ENCODE measurements at places on chromosomes 7 and 10.

DNA sequence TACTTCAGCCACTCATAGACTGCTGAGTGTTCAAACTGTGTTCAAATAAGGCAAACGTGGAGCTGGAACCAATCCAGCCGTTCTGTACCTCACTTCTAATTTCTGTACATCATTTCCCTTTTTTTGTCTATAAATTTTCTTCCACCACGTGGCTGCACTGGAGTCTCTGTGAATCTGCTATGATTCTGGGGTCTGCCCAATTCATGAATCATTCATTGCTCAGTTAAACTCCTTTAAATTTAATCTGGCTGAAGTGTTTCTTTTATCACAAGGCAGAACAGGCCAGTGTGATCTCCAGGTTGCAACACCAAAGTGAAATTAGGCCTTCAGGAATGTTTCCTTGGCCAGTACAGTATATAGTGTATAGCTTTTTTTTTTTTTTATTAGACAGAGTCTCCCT lies 53.5 kb downstream of the DNAJC12 start:
- no peak for DNase-seq

DNA sequence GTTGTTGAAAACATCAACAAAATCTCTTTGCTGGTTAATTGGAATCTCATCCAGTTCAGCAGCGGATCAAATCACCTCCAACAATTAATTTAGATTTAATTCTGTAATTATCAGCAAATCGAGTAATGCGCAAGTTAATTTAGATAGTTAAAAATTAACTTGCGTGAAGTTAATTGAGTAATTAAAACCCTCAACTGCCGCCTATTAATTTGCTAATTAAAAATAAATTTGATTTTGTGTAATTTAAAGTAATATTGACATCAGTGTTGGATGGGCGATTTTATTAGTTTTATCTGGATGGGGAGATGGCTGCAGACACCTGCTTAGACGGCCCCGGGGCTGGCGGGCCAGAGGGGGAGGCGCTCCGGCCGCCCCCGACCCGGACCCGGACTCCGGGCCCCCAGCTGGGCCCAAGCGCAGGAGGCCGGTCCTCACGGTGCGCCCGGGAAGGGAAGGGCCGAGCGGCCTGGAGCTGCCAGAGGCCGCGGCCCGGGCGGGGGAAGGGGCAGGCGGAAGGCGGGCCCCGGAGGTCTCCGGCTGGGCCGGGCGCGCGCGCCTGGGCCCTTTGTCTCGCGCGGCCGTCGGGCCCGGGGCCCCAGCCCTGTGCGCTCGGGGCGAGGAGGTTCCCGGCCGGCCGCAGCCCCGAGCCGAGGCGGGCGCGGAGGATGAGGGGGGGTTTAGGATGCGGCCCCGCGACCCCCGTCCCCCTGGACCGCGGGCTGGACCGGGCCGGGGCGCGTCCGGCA lies 3.3 kb upstream of the UNCX start:
- DNase-seq: no peak

DNA sequence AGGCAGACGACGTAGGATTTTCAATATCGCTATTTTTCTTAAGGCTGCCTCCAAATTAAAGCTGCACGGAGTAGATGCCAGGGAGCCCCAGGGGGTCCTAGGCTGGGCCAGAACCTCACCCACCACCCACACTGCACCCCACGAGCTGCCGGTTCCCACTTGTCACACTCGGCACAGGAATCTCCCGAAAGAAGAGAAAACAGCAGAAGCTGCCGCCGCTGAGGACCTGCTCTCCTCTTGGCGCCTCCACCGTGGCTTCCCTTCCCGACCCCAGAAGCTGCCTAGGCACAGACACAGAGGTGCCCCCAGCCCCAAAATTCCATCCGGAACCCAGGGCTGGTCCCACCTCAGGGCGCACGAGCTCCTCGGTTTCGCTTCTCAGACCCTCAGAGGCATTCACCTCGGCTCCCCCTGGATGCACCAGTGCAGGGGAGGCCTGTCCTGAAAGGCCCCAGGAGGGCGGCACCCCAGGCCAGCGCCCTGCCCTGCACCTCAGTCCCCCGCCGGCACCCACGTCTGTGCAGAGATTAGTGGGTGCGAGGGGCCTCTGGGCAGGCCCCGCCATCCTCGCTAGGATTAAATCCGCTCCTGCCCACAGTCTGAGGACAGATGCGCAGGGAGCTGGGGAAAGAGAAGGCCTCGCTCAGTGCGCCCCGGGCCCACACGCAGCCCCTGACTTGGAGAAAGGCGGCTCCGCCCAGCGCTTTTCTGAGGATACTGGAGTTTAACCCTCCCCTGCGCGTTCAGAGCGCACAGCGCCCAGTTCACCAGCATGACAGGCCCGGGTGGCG lies 99.2 kb downstream of the PTPRN2 start:
- no peak for DNase-seq

GRCh38 chr10:64365663-64366062 lies 844.5 kb downstream of the REEP3 start:
- DNase-seq: no peak

GRCh38 chr10:6915307-6915706 lies 335.2 kb upstream of the PRKCQ start:
- no peak for DNase-seq

DNA sequence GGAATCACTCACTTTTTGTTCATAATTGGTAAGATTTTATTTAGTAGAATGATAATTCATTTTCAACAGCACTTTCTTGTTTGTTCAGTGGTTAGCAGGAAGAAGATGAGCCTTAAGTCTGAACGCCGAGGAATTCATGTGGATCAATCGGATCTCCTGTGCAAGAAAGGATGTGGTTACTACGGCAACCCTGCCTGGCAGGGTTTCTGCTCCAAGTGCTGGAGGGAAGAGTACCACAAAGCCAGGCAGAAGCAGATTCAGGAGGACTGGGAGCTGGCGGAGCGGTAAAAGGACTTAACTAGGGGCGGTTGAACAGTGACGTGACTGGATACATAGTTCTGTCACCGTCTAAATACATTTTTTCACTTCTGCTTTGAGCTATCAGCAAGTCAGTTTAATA lies 31.3 kb downstream of the RABGEF1 start:
- no peak for DNase-seq

DNA sequence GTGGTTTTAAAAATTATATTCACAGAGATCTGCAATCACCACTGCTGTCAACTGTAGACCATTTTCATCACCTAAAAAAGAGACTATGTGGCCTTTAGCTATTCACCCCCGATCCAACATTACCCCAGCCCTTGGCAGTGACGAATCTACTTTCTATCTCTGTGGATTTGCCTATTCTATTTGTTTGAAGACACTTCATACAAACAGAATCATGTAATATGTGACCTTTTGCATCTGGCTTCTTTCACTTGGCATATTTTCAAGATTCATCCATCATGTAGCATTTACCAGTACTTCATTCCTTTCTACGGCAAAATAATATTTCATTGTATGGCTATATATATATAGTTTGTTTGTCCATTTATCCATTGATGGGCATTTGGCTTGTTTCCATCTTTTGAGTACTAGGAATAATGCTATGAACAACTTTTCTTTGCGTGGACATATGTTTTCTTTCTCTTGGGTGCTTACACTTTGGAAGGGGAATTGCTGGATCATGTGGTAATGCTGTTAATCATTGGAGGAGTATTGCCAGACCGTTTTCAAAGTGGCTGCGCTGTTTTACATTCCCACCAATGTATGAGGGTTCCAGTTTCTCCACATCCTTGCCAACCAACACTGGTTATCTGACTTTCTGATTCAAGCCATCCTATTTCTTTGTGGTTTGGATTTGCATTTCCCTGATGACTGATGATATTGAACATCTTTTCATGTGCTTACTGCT lies 22.3 kb downstream of the ADAMTS14 start:
- DNase-seq: no peak

DNA sequence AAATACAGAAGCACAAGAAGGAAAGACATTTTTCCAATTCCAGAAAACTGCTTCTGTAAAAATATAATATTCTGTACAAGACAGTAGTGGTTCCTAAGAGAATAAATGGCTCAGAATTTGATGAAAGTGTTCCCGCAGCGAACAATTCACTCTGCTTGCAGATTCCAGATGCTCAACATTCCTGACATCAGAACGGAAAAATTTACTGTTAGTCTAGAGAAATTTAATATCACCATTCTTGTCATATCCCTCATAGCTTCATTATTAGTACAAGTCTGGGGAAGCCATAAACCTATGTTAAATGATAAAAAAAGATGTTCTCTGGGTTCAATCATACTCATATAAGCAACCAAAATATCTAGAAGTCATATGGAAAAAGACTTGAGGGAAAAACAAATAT lies 83.6 kb downstream of the MPP7 start:
- DNase-seq: no peak

- DNase-seq: no peak
Measured at GRCh38 chr7:3446786-3447185, 145.7 kb downstream of the SDK1 start.

GRCh38 chr10:91471602-91472001 lies 61.5 kb downstream of the HECTD2 start:
- DNase-seq: no peak

DNA sequence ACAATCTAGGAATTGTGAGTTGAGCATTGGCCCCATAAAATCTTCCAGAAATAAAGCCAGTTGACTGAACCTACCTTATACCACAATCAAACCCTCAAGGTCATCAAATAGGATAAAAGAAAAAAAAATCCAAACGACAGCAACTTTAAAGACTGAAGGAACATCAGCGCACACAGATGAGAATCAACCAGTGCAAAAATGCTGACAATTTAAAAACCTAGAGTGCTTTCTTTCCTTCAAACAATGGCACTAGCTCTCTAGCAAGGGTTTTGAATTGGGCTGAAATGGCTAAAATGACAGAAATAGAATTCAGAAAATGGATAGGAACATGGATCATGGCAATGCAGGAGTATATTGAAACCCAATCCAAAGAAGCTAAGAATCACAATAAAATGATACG lies 16.1 kb upstream of the POT1 start:
- no peak for DNase-seq

DNA sequence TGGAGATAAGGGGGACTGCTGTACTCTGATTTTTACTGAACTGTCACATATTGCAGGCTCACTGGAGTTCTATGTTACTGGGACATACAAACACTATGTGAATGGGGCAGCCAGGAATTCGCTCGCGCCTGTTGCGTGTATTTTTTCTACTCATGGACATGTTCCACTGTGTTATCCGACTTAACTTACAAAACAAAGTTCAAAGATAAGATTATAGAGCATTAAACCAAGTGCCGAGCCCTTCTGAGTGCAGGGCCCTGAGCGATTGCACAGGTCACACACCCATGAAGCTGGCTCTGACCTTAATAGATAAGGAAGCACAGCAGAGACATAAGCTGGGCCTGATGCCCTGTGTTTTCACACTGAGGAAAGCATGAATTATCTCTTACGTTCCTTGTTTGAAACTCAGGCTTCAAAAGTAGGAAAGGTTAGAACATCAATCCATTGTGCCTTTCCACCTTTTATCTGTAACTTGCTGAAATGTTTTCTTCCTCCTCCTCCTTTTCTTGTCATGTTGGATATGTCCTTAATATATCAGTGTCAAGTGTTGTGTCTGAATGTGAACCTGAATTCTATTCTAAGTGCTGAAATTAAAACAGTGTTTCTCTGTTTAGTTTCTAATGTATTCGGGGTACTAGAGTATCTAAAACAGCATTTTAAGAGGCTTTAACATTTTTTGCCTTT lies 273.8 kb downstream of the AUTS2 start:
- DNase-seq: peak; percentile 97

DNA sequence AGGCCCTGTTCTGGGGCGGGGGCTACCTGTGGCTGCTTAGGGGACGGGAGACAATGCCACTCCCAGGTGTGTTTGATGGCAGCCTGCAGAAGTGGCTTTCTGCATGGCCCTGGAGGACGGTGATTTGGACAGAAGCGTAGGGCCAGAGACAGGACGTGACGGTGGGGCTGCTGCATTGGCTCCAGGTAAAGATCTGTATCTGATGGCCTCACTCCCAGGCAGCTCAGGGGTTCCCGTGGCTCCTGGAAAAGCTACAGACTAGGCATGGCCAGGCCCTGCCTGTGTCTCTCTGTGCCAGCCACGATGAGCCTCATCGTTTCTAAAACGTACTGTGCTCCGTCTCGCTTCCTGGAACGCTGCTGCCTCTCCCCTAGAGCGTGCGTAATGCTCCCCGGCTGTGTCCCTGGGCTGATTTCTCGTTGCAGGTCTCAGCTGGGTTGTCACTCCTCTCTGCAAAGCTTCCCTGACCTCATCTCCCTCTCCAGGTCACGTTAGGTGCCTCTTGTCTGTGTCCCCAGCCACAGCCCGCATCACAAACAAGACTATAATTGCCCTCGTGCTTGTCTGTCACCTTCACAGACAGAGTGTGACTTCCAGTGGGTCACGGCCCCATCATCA lies 12.6 kb downstream of the GTF2IRD1 start:
- DNase-seq: no peak

DNA sequence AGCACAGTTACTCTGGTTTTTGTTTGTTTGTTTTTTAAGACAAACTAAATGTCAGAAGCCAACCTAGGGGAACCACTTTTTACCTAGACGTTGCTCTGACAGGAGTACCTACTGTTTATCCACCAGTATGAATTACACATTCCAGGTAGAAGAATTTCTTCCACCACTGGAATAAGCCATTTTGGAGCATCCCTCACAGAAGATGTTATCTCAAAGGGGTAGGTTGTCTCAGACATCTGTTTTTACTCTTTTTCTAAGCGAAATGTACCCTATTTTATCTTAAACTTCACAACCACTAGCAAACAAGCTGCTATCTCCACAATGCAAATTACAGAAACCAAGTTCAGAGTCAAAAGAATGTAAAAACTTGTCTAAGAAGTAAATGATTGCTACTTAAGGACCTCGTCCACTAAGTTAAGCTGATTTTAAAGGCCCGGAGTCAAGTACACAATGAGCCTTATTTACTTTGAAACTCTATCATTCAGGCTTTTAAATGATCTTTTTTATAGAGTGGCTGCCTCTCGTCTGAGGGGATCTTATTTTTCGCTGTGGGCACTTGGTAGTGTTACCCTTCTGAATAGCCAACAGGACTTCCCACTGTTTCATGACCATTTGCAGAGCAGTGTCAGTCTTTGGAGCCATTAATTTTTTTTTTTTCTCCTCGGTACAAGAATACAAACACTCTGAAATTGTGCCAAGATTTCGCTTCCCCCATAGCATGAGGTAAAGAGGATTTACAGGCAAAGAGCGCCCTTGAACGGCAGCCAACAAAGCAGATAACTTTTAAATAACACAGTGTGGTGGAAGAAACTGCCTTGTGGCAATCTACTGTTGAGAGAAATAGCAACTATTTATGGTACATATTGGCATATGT lies 15.7 kb upstream of the ARMC3 start:
- no peak for DNase-seq

- DNase-seq: no peak
Measured at GRCh38 chr10:115945701-115946445, 327.1 kb downstream of the GFRA1 start.
